GM18507 (cell line): ENCODE measurements at places on chromosomes 2 and 18.

GRCh38 chr2:133194777-133195335 is 373.4 kb downstream of the NCKAP5 start:
- DNase-seq: no peak

GRCh38 chr2:31075431-31075830 is 62.8 kb downstream of the GALNT14 start:
- no peak for DNase-seq

DNA sequence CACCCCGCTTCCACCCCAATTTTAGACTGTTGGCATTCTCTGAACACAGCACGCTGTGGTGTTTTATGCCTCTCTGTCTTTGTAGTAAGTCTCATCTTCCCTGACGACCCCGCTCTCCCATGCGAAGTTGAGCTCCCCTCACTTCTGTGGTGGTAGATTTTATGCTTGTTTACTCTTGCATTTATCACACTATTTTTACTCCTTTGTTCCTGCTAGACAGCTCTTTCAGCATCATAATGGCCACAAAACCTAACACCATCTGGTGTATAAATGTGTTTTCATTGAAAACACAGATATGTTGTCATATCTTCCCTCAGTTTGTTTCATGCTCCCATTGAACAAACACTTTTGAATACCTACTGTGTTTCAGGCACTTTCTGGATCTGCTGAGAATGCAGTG is 57.1 kb downstream of the PKP4 start:
- DNase-seq: no peak

- DNase-seq: no peak
Observed at GRCh38 chr18:79911344-79912270, 39.8 kb downstream of the SLC66A2 start.
